Stimulated activated CD4-positive, alpha-beta T cell treated with anti-CD3 and anti-CD28 coated beads, Interleukin-1b, Interleukin-23, amount 100 ng/mL, for 1 hour (primary cell): ENCODE measurements at places on chromosomes 7 and 10.

DNA sequence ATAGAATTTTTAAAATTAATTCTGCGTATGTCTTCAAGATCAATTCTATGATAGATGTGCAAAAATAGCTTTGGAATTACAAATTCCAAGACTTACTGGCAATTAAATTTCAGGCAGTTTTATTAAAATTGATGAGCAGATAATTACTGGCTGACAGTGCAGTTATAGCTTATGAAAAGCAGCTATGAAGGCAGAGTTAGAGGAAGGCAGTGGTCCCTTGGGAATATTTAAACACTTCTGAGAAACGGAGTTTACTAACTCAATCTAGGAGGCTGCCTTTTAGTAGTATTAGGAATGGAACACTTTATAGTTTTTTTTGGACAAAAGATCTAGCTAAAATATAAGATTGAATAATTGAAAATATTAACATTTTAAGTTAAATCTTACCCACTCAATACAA lies 70.8 kb downstream of the CFTR start:
- no peak for DNase-seq

DNA sequence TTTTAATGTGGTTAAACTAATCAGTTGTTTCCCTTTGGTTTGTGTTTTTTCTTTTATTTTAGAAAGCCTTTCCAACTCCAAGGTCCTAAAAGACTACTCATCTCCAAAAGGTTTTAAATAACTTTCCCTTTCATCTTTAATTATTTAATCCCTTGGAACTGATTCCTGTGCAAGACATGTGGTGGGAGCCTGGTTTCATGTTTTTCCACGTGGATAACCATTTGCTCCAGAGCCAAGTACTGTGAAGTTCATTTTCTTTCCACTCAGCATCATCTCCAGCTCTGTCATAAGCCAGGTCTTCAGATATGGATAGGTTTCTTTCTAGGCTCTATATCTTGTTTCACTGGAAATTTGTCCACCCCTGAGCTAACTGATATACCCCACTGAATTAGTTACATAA lies 16.7 kb downstream of the PPP1R3C start:
- DNase-seq = no peak

DNA sequence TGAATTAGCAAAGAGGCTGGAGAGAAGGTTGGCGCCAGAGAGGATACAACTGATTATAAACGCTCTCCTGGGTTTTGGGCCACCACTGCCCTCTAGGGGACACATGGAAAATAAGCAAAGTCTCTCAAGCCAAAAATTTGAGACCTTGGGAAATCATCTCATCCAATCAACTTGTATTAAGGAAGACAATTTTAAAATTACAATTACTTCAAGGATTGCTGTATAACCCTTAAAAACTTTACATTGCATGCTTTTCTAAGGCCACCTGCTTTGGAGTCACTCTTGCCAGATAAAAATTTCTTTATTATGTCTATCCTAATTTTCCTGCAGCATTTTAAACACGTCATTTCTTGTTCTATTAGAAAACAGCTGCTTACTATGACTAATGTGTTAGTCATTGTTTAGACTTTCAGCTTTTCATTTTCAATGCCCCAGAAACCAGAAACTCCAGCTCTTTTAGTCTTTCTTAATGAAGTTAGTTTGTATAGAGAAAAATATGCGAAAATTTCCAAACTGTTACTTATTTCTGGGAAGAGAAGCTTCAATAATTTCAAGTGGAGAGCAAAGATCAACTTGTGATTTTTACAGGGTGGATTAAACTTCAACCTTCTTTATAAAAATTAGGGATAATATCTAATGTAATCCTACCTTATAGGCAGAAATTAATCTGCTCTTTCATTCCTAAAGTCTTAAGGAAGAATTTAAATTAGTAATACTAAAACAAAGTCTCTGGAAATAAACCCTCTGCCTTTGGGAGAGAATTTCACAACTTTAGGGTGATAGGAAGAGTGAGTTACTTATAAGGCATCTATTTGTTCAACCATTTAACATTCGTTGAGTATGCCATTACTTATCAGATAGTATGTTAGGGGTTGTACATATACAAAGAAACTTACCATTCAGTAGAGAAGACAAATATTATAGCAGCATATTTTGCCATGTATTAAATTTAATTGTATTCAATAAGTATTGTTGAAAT lies 20.6 kb upstream of the RHOBTB1 start:
- no peak for DNase-seq

GRCh38 chr7:64183126-64183742 lies 23.8 kb upstream of the ZNF735 start:
- DNase-seq = no peak

DNA sequence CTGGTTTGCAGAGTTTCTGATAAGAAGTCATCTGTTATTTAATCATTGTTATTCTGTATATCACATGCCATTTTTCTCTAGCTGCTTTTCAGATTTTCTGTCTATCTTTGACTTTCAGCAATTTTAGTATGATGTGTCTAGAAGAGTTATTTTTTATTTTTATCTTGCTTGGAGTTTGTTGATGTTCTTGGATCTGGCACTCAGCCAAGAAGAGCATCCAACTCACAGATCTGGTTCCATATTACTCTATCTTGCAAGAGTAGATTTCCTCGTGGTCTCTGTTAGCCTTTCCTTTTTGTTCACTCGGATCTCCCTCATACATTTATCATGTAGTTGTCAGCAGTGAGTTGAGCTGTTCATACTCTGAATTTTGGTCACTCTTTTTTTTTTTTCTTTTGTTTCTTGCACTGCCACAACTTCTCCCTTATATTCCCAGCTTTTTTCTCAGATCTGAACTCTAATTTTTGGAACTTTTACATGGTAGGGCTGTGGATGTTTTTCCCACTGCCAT lies 54.8 kb upstream of the CALCR start:
- no peak for DNase-seq

GRCh38 chr10:54066646-54067045 lies 734.4 kb downstream of the PCDH15 start:
- no peak for DNase-seq

- DNase-seq = no peak
Measured at GRCh38 chr10:30051220-30051619, 8.2 kb downstream of the JCAD start.

DNA sequence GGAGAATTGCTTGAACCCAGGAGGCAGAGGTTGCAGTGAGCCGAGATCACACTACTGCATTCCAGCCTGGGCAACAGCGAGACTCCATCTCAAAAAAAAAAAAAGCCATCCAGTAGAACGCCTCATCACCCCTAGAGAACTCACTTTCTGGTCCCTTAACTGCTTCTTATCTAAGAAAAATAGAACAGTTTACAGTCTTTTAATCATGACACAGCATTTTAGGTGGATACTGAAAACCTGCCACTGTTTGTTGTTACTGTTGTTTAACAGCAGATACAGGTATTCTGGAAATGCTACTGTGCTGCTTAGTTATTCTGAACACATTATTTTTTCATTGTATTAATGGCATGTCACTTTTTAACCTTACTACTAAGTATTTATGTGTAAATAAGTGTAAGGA lies 624.3 kb upstream of the GHITM start:
- no peak for DNase-seq

DNA sequence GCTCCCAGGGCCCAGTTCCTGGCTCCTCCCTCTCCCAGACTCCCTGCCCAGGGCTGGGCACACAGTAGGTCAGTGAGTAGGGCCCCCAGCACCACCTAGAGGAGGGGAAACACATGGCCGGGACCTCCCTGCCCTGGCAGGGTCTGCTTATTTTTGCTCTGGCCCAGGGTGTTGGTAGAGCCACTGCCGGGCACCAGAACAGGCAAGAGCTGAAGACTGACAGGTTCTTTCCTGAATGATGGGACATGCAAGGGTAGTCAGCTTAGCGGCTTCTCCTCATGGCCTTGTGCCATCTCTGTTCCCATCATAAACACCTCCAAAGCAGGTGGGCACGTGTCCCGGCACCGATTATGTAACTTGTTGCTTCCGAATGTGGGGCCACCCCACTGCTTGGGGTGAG lies 86.5 kb downstream of the NEURL1 start:
- DNase-seq = no peak

DNA sequence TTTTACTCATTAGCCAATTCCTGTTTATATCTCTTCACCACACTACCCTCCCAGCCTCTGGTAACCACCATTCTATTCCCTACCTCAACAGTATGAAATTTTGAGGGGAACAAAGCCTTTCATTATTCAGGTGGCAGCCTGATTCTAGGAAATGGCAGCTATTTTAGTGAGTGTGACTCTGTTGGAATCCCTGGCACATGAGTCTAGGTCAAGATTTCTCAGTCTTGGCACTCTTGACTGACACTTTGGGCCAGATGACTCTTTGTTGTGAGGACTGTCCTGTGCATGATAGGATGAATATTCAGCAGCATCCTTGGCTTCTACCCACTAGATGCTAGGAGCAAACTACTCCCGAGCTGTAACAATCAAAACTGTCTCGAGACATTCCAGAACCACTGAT lies 322.8 kb upstream of the PHYHIPL start:
- DNase-seq = no peak

GRCh38 chr7:52151559-52151958 lies 835.0 kb upstream of the COBL start:
- DNase-seq = no peak

DNA sequence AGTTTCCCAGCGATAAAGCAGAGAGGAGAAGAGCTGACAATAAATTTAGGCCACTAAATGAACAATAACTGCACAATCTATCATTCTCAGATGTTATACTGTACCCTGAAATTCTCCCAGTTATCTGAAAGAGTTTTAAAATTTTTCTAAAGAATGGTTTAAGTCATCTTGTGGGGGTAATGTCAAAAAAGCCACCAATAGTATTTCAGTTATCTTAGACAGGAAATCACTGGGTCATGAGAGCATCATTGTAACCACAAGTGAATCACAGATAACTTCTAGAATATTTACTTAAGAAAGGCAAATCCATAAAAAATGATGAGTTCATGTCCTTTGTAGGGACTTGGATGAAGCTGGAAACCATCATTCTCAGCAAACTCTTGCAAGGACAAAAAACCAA lies 147.1 kb downstream of the DNAJB9 start:
- no peak for DNase-seq

- DNase-seq = no peak
Measured at GRCh38 chr10:88728107-88728763, 22.2 kb downstream of the LIPK start.

DNA sequence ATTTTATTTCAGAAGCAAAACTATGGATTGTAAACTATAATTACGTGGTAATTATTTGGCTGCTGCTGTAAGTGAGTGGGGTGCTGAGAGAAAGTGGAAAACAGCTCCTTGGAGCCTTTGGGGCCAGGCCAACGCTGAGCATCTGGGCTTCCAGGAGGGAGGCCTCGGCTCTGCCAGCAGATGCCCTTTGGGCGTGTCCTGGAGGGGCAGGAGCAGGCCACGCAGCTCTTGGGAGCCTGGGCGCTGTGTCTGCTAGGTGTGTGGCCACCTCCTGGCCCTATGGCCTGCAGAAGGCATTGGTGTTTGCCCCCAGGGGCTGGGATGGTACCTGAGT lies 423.3 kb downstream of the GLRX3 start:
- no peak for DNase-seq

GRCh38 chr7:28658381-28658780 lies 246.1 kb downstream of the CREB5 start:
- DNase-seq = no peak

DNA sequence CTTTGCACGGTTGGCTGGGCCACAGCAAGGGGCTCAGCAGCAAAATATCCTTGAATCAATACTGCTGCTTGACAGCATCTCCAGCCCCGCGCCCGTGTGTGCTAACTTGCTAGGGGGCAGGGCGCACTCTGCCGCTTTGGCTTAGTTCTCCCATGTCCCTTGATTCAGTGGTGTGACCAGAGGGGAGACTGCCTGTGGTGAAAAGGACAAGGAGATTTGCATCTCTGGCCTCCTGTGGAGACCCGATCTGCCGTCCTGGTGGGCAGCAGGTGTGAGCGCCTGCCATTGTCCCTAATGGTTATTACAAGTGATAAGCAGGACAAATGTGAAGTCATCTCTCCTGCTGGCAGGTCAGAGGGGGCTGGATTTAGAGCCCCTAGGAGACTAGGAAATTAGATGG lies 500.2 kb upstream of the GALNT17 start:
- no peak for DNase-seq

DNA sequence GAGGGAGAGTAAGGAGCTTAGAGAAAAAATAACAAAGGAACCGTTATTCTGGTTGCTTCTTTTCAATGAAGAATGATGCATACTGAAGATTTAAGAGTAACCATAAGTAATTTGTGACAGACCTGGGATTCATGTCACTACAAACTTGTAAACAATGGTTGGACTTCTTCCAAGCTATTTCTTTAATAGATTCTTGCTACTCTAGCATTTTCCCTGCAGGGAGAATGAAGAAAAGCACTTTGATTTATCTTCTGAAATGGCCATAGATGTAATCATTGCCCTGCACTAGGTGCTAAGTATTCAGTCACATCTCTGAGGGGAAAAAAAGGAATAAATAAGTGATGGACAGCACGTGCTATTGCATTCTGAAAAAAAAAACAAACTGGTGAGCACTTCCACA lies 606.6 kb upstream of the LRRN3 start:
- DNase-seq = no peak

- DNase-seq = no peak
Measured at GRCh38 chr10:36253731-36254130, 611.6 kb upstream of the FZD8 start.

DNA sequence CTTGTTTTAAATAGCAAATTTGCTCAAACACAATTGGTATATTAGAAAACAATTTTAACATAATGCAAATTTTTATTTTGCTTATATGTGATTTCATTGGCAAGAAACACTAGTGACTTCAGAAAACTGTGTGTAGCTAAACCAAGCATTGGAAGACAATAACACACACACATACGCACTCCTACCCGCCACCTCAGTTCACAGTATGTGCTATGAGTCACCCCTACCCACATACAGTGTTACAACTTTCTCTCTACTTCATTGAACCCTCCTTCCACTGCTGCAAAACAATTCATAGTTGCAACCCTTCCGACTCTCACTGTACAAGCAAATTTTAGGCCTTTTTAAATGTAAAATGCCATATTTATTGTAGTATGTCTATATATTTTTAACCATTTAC lies 119.9 kb upstream of the THSD7A start:
- DNase-seq = no peak
